ENCODE measurements at places on chromosomes 2 and 18. TPM values are rescaled to one million over a fixed set of nuclear protein-coding genes. Genes with fewer than 3 reads are reported as not detected.

PAX8 gene
- 0.44 TPM for total RNA-seq

HDAC4 gene
- 23.9 TPM for total RNA-seq

SLC9A4 gene
- total RNA-seq = not detected

MAPRE3 gene
- total RNA-seq = 57.4 TPM

IHH gene
- total RNA-seq = not detected

EFHD1 gene
- total RNA-seq = 29.7 TPM

TEKT4 gene
- total RNA-seq = not detected

ERICH2 gene
- 0.82 TPM for total RNA-seq
